ENCODE measurements at places on chromosomes 3 and 15. TPM values are rescaled to one million over a fixed set of nuclear protein-coding genes. Genes with fewer than 3 reads are reported as not detected.

SNTN gene
- not detected for total RNA-seq

RBP2 gene
- not detected for total RNA-seq

FBN1 gene
- total RNA-seq, result 1,495 TPM

SLC6A11 gene
- total RNA-seq, result not detected

ATP2B2 gene
- total RNA-seq, result 0.13 TPM

APBA2 gene
- total RNA-seq, result 14.7 TPM

ANKRD34C gene
- not detected for total RNA-seq

ACP3 gene
- total RNA-seq, result not detected

PLSCR4 gene
- total RNA-seq, result 99.1 TPM

STRIT1 gene
- total RNA-seq, result not detected

SPATA12 gene
- total RNA-seq, result under 0.01 TPM

KLHDC8B gene
- 28.8 TPM for total RNA-seq

BTLA gene
- total RNA-seq, result 0.13 TPM

EPHB3 gene
- total RNA-seq, result 2.7 TPM

CFAP20DC gene
- 1.1 TPM for total RNA-seq

LMAN1L gene
- total RNA-seq, result 0.25 TPM

ADAMTS17 gene
- 15.2 TPM for total RNA-seq

CRABP1 gene
- not detected for total RNA-seq

CCDC13 gene
- total RNA-seq, result 0.50 TPM

TRIM59 gene
- total RNA-seq, result 25.3 TPM

POLR2H gene
- 64.4 TPM for total RNA-seq

CELF6 gene
- total RNA-seq, result 0.13 TPM

CGNL1 gene
- 3.3 TPM for total RNA-seq

FETUB gene
- total RNA-seq, result not detected

IL12A gene
- 0.19 TPM for total RNA-seq

EXD1 gene
- not detected for total RNA-seq

ROBO2 gene
- total RNA-seq, result 3.2 TPM

GOLGA8T gene
- total RNA-seq, result 0.26 TPM

SUCNR1 gene
- total RNA-seq, result 41.8 TPM

ACTRT3 gene
- total RNA-seq, result 6.1 TPM

VPS39 gene
- total RNA-seq, result 38.7 TPM

HHLA2 gene
- not detected for total RNA-seq

SPTSSB gene
- total RNA-seq, result 0.44 TPM

DPPA2 gene
- total RNA-seq, result not detected

DTWD1 gene
- 38.8 TPM for total RNA-seq

BNC1 gene
- total RNA-seq, result 0.13 TPM

PLA2G4D gene
- total RNA-seq, result not detected

STAB1 gene
- 6.5 TPM for total RNA-seq

THPO gene
- 0.13 TPM for total RNA-seq

DISP2 gene
- total RNA-seq, result 0.25 TPM

CTXN2 gene
- total RNA-seq, result not detected

PLS1 gene
- 0.66 TPM for total RNA-seq

TMEM212 gene
- not detected for total RNA-seq
